Activated CD4-positive, alpha-beta T cell treated with anti-CD3 and anti-CD28 coated beads, Interleukin-2, amount 50 U/mL, for 48 hours (primary cell): ENCODE measurements at places on chromosomes 11 and 22.
A peak's percentile ranks its signal among the peaks of the same experiment; 100 is the strongest.

DNA sequence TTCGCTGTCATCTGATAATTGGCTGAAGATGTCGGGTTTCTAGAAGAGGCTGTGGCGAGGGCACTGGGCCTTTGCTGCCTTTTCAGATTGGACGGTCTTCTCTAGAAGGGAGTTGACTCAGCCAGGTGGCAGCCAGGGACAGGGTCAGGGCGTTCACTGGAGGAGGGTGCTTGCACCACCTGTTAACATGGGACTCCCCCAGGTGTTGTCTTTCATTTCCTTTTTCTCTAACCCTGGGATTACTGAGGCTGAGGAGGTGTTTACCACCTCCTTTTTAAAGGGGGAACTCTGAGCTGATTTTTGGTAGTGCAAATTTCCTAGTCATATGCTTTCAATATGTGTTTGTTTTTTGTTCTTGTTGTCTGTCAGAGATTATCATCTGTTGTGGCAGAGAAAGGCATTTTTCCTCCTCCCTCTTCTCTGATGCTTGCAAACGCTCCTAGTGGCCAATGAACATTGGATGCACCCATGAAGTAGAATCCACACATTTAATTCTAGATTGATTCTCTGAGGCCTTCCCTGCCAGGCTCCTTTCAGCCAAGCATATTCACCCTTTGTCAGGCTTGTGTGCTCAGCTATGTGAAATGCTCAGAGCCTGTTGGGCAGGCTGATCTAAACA is 54.1 kb downstream of the LDLRAD3 start:
- DNase-seq, result no peak

- DNase-seq, result no peak
Observed at GRCh38 chr22:43828725-43828997, 16.6 kb upstream of the EFCAB6 start.

DNA sequence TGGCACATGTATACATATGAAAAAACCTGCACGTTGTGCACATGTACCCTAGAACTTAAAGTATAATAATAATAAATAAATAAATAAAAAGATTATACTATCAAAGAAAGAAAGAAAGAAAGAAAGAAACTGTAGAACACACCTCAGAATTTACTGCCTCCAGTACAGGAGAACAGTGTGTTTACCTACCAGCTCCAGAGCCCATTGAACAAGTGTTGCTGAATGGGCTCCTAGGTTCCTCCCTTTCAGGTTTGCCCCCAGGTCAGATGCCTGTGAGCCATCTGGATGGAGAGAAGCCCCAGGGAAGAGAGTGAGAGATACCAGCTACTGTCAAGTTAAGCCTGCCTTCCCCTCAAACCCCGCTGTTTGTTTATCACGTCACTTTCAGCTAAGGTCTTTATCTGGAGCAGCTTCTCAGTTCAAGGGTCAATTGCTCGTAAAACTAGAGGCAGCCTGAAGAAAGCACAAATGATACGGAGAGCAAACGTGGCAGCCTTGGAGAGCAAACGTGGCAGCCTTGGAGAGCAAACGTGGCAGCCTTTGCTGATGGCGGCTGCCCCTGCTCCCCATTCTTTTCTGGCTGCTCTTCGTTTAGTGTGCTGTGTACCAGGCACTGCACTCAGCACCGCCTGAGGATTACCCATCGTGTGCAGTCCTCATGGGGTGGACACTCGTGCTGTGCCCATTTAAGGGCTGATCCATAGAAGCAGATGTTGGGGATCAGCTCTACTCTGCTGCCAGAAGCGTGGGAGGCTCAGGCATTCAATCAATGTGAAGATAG is 111.7 kb downstream of the ADAMTS15 start:
- no peak for DNase-seq

DNA sequence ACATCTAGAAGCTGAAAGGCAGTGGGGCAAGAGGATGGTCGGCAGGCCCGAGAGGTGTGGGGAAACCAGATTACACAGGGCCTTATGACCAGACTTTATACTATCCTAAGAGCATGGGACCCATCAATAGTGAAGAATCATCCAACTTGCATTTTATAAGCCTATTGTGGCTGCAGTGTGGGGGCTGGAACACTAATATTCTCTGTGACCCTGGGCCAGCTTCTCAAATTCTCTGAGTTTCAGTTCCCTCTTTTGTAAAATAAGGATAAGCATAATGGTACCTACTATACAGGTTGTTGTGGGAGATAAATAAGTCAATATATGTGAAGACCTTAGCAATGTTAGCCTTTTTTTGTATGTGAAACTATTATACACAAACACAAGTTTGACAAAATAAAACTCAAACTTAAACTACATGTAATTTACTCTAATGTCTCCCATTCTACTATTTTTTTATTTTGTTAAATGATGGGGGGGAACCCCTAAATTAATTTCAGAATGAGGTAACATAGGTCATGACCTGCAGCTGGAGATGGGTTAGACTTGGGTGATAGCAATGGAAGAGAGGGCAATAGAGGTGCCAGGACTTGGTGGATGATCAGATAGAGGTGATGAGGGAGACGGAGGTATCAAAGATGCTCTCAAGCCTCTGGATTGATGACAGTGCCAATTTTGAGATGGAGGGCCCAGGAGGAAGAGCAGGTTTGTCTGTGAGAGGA is 30.1 kb downstream of the SMCO4 start:
- DNase-seq, result no peak

DNA sequence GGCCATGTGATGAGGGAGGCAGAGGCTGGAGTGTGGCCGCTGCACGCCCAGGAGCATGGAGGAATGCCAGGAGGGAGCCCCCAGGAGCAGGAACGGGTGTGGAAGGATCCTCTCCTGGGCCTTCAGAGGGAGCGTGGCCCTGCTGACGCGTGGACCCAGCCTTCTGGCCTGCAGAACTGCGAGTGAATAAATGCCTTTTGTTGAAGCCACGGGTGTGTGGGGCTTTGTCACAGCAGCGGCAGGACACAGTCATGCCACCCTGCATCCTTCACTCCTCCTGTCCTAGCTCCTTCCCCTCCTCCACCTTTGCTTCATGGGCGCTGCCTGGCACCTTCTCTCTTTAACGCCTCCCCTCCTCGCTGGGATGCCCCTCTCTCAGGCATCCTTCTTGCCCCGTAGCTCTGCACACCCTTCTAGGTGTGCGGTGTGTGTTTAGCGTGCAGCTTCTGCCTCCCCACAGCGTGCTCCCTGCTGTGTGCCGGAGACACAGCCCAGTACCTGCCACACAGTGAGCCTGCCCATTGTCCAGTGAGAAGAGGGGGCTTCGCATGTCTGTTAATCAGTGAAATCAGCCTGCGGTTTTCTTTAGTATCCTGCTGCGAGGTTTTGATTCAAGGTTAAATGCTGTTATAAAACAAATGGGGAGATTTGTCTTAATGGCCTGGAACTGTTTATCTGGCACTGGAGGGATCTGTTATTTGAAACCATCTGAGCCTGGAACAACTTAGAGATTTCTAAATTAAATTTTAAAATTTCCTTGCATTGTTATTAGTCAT is 459.6 kb downstream of the TBC1D22A start:
- DNase-seq, result no peak

DNA sequence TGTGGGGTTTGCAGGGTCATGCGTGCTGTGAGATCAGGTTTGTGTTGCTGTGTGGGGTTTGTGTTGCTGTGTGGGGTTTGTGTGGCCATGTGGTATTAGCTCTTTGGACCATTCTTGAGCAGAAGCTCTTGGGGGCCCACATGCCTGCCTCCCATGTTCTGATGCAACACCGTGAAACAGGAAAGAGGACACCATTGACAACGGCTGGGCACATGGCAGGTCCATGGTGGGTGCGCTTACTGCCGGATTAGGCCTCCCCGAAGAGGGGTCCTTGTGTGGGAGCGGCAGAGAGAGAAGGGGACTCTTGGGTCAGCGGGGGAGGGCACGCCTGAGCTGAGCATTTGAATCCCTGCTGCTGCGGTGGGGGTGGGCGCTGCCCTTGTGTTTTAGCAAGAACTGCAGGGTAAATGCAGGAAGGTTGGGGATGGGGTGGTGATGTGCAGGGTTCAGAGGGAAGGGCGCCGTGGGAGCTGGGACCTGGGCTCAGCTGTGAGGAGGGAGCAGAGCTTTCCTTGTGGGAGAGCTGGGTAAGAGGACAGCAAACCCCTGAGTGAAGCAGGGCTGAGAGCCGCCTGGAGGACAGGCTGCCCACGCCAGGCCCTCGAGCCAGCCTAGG is 361.5 kb downstream of the TBC1D22A start:
- no peak for DNase-seq

DNA sequence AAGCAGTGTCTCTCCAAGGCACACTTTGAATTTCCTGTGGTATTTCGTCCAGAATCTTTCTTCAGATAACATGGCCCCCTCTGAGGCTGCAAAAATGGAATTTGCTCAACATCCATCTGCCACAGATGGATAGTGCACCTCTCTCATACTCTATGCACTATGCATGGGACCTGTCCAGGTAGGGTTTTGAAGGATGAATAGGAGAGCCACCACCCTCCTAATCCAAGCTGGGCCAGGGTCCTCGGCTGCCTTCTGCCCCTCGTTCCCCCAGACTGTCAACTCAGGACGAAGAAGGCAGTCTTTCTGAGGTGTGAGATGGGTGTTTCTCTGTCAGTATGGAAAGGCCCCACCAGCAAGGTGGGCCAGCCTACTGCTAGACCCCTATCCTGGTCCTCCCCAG is 56.4 kb downstream of the MN1 start:
- no peak for DNase-seq

DNA sequence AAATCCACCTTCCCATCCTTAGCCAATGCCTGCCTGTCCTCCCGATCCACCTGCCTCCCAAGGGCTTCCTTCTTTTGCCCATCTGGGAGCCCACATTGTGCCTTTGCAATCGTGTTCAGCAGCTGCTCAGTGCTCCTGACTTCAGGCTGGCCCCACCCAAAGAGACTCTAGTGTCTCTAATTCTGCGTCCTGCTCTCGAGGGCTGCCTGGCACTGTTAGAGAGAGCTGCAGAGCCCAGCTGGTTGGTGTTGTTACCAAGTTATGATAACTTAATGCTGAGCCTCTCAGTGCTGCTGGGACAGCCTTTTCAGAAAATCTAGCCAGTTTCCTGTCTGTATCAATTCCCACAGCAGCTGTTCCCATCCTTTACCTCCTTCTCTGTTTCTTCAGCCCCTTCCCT is 69.1 kb downstream of the MICAL2 start:
- no peak for DNase-seq

GRCh38 chr11:8090756-8091155 is 9.7 kb downstream of the TUB start:
- DNase-seq, result peak; percentile 37

DNA sequence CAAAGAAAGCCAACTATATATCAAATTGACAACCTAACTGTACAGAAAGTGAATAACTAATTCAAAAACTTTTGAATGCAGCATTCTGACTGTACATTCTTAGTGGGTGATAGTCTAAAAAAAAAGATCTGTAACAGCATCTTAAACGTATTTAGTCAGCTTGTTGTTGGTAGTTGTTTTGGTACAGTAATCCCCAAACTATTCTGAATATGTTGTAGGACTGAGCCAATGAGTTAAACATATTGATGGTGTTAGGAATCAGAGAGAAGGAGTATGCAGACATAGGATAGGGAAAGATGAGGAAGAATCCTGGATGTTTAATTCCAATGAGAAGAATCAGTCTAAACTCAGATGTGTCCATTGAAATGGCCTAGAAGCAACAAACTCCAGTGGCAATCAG is 41.9 kb upstream of the KIRREL3 start:
- no peak for DNase-seq

- no peak for DNase-seq
Observed at GRCh38 chr22:37994049-37994448, 9.7 kb upstream of the SOX10 start.

- no peak for DNase-seq
Observed at GRCh38 chr22:31295831-31296657, 3.8 kb upstream of the PIK3IP1 start.

- DNase-seq, result no peak
Observed at GRCh38 chr11:94424011-94424410, 22.8 kb upstream of the GPR83 start.

DNA sequence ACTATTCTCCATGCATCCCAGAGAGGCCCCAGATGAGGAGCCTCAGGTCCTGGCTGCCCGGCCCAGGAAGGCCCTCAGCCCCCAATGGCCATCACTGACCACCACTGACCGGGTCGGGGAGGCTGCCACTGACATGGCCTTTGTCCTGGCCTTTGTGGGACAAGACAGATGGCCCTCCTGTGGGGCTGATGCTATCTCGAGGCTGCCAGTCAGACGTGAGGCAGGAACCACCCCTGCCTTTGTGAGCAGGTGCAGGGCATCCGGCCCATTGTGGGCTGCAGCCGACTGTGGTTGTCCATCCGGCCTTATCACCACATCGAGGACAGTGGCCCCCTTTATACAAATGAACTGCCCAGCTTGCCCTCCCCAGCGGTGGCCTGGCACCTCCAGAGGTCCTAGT is 5.5 kb downstream of the GP1BB start:
- DNase-seq, result no peak

DNA sequence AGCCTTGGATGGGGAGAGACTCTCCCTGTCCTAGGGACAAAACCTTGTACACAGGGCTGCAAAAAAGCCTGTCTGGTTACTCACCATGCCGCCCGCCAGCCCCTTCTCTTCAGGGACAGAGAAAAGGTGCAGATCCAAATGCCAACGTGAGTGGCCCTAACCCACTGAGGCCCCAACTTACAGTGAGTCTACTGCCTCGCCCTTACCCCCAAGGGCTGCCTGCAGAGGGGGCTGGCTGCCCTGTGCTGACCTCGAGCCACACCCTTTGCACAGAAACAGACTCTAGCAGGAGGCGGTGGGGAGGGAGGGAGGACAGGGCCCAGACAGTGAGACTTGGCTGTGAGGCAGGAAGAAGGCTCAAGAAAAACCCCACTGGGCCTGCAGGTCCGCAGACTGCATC is 13.6 kb upstream of the CHST1 start:
- no peak for DNase-seq

DNA sequence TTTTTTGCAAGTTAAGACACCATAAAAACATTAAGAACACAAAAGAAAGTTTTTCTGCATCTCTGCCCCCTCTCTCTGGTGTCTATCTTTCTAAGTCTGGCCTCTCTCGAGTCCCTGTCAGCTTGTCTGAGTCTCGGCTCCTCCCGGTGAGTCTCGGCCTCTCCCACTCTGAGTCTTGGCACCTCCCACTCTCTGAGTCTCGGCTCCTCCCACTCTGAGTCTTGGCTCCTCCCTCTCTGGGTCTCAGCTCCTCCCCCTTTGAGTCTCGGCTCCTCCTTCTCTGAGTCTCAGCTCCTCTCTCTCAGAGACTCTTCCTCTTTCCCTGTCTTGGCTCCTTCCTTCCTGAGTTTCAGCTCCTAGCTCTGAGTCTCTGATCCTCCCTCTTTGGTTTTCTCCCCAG is 72.5 kb upstream of the AMPD3 start:
- DNase-seq, result no peak

GRCh38 chr22:49418341-49418894 is 409.3 kb downstream of the BRD1 start:
- DNase-seq, result no peak
